ENCODE measurements at places on chromosomes 7 and 10. TPM values are rescaled to one million over a fixed set of nuclear protein-coding genes. Genes with fewer than 3 reads are reported as not detected.

GRCh38 chr7:143394777-143395176 lies 13.6 kb downstream of the ZYX start:
- DNase-seq, result no peak

- no peak for DNase-seq
Observed at GRCh38 chr7:157021871-157022680, 11.6 kb upstream of the MNX1 start.

DNA sequence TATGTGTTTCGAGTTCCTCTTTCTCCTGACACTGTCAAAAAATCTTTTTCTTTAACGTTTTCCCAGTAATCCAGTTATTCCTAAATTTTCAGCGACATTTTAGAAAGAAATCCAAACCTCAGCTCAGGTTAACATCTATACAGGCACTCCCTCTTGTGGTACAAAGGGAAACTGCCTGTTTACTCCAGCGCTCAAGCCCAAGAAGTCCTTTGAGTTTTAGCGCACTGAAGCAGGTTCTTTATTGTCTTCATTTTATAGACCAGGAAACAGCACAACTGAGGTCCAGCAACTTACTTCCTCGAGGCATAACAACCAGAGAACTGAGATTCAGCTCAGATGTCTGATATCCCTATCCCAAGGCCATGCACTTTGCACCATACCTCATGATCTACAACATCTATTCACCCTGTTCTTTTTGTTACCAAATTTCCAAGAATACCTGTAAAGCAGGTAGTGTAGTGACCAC lies 287.2 kb upstream of the MKLN1 start:
- peak; percentile 64 for DNase-seq

Gene CYP2C18
- 0.05 TPM for total RNA-seq

Gene EPHB6
- total RNA-seq, result 4.0 TPM
